Vagina (tissue), 2 donors: ENCODE measurements at places on chromosomes 6 and 20.

DNA sequence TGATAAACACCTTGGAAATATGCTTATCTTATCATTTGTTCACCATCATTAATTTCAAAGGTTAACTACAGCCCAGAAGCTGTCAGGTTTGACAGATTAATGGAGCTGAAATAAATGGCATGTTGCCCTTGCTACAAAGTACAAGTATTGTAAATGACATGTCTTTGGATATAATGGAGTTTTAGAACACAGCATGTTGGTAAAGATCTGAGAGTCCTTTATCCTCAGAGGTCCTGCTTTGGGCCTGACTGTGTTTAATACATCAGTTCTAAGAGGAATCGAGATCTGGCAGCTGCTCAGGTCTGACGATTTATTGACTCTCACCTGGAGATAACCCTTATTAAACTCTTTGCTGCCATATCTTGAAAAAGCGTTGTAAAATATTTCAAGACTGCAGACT is 222.7 kb upstream of the OPRM1 start:
- no peak overlapping the region for H3K4me3 ChIP-seq
- H3K27me3 ChIP-seq, result no peaks in the 10 kb centered on the region
- H3K4me1 ChIP-seq, result no peaks in the 10 kb centered on the region
- no peak for DNase-seq
- H3K27ac ChIP-seq, result no peak overlapping the region
- no peaks in the 10 kb centered on the region for H3K36me3 ChIP-seq

DNA sequence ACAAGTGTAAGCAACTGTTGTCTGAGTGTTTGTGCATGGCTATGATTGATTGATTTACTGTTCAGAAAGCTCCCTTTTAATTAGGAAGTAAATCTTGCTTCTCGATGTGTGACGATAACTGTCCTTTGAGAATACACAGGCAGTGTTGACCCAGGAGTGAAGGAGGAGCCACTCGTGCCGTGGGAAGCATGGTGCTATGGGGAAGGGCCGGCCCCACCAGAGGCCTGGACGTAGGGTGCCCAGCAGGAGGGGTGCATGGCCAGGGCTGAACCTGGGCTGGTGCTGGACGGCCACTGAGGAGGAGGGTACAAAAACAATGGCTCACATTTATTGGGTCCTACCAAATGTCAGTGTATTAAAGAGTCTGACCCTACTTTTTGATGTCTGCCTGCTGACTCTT is 60.7 kb downstream of the ANKRD60 start:
- DNase-seq, result no peak
- no peaks in the 10 kb centered on the region for H3K27me3 ChIP-seq
- no peaks in the 10 kb centered on the region for H3K36me3 ChIP-seq
- H3K4me1 ChIP-seq, result peaks cover 5% of the 10 kb centered on the region

- no peaks in the 10 kb centered on the region for H3K27me3 ChIP-seq
- H3K4me3 ChIP-seq, result no peak overlapping the region
- no peak overlapping the region for H3K27ac ChIP-seq
- H3K36me3 ChIP-seq, result no peaks in the 10 kb centered on the region
Measured at GRCh38 chr6:137323860-137324259, 104.7 kb upstream of the IFNGR1 start.

GRCh38 chr20:21640556-21640955 is 64.9 kb upstream of the PAX1 start:
- no peaks in the 10 kb centered on the region for H3K27me3 ChIP-seq
- H3K4me3 ChIP-seq, result no peak overlapping the region
- no peaks in the 10 kb centered on the region for H3K4me1 ChIP-seq
- DNase-seq, result no peak
- H3K27ac ChIP-seq, result no peak overlapping the region

DNA sequence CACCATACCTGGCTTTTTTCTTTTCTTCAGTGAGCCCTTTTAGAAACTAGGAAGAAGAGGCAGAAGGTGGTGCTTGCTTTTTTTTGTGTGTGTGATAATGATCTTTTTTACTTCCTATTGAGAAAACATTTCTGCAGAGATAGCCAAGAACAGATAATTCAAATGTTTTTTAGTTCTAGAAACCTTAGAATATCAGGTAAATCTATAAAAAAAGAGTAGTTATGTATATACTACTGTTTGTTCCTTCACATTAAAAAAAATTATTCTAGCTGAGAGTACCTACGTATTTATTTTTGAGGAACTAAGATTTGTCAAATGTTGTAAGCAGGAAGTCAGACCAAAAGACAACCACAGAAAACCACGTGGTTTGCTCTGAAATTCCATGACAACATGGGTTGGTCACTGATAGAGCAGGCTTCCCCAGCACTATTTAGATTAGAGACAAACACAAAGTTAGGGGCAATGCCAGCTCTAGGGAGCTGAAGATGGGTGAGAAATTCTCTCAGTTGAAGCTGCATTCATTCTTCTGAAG is 12.8 kb downstream of the STK4 start:
- H3K4me1 ChIP-seq, result no peaks in the 10 kb centered on the region
- peaks cover 29% of the 10 kb centered on the region for H3K36me3 ChIP-seq
- peak overlapping the region; percentile 44 for H3K27ac ChIP-seq

GRCh38 chr6:150255840-150256239 is 113.0 kb upstream of the IYD start:
- H3K4me3 ChIP-seq, result no peak overlapping the region
- no peaks in the 10 kb centered on the region for H3K27me3 ChIP-seq
- H3K36me3 ChIP-seq, result no peaks in the 10 kb centered on the region
- no peak overlapping the region for H3K27ac ChIP-seq
- DNase-seq, result no peak

GRCh38 chr6:113774127-113774825 is 82.9 kb upstream of the MARCKS start:
- H3K36me3 ChIP-seq, result no peaks in the 10 kb centered on the region
- no peaks in the 10 kb centered on the region for H3K4me1 ChIP-seq
- no peak overlapping the region for H3K4me3 ChIP-seq
- H3K27ac ChIP-seq, result no peak overlapping the region
- H3K27me3 ChIP-seq, result no peaks in the 10 kb centered on the region
- no peak for DNase-seq

DNA sequence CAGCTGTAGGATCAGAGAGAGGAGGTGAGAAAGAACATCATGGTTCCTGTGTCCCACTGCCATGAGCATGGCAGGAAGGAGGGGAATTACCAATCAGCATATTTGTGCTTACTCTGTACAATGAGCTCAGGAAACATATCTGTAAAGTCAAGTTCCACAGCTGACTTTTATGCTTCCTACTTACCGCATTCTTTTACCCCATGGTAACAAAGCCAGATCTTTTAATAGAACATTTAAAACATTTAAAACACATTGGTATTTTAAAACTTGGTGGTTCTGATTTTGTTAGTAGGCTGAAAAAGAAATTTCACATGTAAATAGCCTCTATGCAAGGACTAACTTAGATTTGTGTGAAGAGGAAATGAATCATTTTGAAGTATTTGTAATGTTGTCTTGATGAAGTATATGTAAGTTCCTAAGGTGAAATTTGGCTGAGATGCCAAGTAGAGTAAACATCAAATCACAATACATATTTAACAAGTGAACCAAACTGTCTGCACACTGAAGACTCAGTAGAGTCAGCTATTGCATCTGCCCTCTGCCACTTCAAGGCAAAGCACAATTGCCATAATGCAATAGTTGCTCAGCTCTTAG is 114.7 kb downstream of the GJA10 start:
- H3K4me3 ChIP-seq, result no peak overlapping the region
- H3K27ac ChIP-seq, result no peak overlapping the region
- no peaks in the 10 kb centered on the region for H3K36me3 ChIP-seq
- H3K27me3 ChIP-seq, result no peaks in the 10 kb centered on the region

GRCh38 chr6:142942238-142942637 is 2.7 kb downstream of the HIVEP2 start:
- no peak overlapping the region for H3K27ac ChIP-seq
- peaks cover 30% of the 10 kb centered on the region for H3K4me1 ChIP-seq
- no peaks in the 10 kb centered on the region for H3K27me3 ChIP-seq
- DNase-seq, result no peak
- H3K36me3 ChIP-seq, result no peaks in the 10 kb centered on the region
- no peak overlapping the region for H3K4me3 ChIP-seq
